GM12864 (cell line): ENCODE measurements at places on chromosomes 3 and 15.

- DNase-seq, result no peak
These were observed 34.4 kb downstream of the FSIP1 start for GRCh38 chr15:39748276-39748675.

GRCh38 chr15:65653801-65654521 is 32.2 kb downstream of the SLC24A1 start:
- DNase-seq, result no peak

DNA sequence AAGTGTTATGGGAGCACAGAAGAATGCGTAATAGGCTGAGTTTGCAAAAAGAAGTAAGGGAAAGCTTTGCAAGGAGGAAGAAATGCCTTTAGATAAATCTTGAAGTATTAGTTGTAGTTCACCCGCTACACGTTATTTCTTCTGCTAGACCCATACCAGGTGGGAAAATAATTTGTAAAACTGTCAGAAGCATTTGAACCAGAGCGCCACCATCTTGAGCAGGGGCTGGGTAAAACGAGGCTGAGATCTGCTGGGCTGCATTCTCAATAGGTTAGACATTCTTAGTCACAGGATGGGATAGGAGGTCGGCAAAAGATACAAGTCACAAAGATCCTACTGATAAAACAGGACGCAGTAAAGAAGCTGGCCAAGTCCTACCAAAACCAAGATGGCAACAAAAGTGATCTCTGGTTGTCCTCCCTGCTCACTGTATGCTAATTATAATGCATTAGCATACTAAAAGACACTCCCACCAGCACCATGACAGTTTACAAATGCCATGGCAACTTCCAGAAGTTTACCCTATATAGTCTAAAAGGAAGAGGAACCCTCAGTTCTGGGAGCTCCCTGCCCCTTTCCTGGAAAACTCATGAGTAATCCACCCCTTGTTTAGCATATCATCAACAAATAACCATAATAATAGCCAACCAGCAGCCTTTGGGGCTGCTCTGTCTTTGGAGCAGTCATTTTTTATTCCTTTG is 50.0 kb upstream of the ZNF280D start:
- no peak for DNase-seq

DNA sequence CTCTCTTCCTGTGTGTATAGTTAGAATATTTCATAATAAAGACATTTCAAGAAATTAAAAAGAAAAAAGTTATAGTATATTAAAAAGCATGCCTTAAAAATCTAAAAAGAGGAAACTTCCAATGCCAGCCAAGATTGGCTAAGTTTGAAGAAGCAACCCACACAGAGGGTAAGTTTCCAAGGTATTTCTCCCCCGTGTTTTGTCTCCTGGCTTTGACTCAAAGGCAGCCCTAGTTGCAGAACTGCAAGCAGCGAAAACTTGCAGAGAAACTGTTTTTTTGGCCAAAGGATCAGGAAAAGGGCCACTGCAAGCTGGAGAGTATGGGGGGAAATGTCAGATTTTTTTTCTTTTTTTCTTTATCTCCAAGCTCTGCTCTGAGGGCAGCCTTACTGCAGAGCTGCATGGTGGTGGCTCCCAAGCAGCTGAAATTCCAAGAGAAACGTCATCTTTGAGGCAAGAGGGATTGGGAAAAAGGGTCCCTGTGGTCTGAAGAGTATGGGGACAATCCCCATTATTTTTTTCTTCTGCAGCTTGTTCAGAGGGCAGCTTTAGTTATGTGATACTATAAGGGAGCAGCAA is 23.0 kb downstream of the HACL1 start:
- no peak for DNase-seq

DNA sequence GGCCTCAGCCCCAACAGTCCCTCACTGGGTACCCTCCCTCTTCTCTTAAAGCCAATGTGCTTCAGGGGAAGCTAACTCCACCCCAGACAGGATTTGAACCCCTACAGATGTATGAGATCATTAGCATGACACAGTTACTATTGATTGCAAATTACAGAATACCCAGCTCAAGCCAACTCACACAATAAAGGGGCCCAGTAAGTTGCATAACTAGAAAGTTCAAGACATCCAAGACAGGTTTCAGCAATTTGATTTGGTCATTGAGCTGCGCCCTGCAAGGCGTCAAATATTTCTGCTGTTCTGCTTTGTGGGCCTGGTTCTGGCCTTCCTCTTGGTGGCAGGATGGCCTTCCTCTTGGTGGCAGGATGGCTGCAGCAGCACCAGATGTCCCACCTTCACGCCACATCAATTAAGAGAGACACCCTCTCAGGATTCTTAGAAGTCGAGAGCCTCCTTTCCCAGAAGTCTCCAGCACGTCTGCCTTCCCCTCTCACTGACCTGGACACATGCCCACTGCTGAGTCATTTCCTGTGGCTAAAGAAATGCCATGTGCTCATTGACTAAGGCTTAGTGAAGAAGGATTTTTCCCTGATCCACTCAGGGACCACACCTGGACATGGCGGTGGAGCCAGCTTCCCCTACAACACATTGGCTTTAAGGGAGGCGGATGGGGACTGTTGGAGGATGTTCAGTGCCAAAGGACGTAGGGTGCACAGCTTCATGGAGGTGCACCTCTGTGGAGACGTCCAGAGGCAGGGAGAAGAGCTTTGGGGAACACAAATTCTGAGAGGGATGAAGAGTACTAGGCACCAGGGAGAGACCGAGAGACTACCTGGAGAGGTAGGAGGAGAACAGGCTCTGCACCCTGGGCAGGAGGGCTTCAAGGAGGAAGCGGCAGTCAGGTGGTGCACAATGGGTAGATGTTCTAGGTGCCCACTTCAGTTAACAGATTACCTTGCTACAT is 49.1 kb downstream of the DNASE1L3 start:
- DNase-seq, result no peak

GRCh38 chr3:57512166-57512565 is 32.0 kb downstream of the DNAH12 start:
- DNase-seq, result no peak

GRCh38 chr3:99953596-99953995 is 135.9 kb downstream of the CMSS1 start:
- DNase-seq, result no peak

GRCh38 chr3:16148783-16149182 is 25.7 kb upstream of the GALNT15 start:
- DNase-seq, result no peak

- DNase-seq, result no peak
These were observed 12.9 kb upstream of the APEH start for GRCh38 chr3:49661281-49661680.

GRCh38 chr3:17986348-17986816 is 244.0 kb upstream of the TBC1D5 start:
- DNase-seq, result no peak

DNA sequence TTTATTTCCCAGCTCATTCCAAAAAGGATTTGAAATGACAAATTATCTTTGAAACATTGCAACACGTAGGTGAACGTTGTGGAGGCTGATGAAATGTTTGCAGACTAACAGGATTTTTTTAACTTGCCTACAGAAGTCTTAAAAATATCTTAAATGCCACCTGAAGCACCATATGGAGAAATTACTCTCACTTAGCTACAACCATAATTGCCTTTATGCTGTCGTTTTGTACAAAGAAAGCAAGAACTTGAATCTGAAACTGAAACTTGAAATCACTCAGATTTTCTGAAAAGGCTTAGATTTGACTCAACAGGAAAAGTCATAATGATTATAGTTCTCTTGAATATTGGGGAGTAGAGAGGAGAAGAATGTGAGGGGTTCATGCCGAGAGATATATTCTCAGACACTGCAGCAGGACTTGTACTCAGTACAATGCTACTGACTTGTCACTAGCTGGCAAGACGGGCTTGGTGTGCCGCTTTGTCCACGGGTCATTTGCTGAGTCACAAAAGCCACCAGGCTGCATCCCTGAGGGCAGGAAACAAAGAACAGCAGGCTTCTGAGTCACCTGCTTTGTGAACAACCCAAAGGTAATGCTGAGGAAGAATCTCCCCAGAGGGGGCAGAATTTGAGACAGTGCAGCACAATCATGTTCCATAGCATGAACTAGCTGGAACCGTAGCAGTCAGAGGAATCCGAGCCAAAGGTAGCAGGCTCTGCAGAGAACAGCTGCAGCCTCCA is 7.1 kb upstream of the FMN1 start:
- DNase-seq, result peak; percentile 35

DNA sequence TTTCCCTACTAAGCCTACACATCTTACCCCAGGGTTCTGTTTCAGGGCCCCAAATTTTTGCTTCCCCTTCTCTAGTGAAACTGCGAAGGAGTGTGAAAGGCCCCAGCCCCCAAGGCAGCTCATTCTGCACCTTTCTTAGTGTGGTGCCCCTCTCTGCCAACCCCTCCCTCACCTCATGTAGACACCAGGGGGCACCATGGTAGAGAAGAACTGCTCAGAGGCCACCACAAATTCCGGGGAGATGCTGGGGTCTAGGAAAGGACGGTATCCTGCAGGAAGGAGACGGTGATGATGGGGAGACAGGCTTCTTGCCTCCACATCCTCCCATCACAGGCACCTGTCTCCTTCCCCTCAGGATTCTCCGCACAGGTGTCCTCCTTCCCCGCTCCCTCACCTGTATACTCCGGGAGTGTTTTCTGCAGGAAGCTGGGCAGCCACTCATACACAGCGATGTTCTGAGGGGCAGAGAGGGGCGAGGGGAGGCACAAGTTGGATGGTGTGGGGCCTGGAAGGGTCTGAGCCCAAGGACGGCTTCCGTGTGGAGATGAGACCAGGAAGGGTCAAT is 3.6 kb downstream of the DUOX2 start:
- no peak for DNase-seq

- DNase-seq, result no peak
These were observed 673.4 kb downstream of the MECOM start for GRCh38 chr3:168990134-168990533.

GRCh38 chr3:141959589-141960554 is 83.4 kb downstream of the ATP1B3 start:
- no peak for DNase-seq

- no peak for DNase-seq
These were observed 73.0 kb downstream of the MYO9A start for GRCh38 chr15:72044956-72045355.

GRCh38 chr15:72892986-72893385 is 109.4 kb upstream of the ADPGK start:
- DNase-seq, result no peak

DNA sequence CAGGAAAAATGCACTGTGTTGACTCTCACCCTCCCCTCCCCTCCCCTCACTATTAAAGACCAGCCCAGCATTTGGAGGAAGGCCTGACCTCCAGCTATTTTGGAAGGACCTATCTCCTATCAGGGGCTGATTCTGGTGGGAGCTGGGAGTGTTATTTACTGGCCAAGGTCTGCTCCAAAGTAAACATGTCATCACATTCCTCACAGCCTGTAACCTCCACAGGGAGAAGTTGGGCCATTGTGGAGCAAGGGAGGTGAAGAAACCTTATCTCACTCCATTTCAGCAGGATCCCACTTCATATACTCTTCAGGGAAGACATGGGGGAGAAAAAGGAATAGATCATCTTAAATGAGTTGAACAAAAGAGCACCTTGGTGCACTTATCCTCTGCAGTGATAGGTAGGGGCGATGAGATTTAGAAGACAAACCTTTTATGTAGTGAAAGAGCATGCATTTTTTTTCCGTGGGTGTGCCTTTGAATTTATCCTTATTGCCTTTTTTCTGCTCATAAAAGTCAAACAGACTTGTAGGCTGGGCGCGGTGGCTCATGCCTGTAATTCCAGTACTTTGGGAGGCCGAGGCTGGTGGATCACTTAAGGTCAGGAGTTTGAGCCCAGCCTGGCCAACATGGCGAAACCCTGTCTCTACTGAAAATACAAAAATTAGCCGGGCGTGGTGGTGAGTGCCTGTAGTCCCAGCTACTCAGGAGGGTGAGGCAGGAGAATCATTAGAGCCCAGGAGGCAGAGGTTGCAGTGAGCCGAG is 15.6 kb upstream of the FLNB start:
- DNase-seq, result no peak

- no peak for DNase-seq
These were observed 434.0 kb downstream of the EPHB1 start for GRCh38 chr3:135229018-135229495.
